ENCODE measurements at places on chromosomes 2 and 18.

- no peak for DNase-seq
Measured at GRCh38 chr2:152626911-152627339, 90.3 kb downstream of the PRPF40A start.

DNA sequence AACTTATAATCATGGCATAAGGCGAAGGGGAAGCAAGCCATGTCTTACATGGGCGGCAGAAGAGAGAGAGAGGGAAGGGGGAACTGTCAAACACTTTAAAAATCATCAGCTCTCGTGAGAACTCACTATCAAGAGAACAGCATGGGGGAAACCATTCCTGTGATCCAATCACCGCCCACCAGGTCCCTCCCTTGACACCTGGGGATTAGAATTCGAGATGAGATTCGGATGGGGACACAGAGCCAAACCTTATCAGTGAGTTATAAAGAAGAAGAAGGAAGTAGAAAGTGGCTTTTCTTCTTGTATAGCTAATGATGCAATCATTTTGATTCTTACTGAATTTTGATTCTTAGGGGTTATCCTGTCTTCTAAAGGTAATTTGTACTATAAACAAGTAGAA is 51.4 kb downstream of the SMCHD1 start:
- DNase-seq = no peak

DNA sequence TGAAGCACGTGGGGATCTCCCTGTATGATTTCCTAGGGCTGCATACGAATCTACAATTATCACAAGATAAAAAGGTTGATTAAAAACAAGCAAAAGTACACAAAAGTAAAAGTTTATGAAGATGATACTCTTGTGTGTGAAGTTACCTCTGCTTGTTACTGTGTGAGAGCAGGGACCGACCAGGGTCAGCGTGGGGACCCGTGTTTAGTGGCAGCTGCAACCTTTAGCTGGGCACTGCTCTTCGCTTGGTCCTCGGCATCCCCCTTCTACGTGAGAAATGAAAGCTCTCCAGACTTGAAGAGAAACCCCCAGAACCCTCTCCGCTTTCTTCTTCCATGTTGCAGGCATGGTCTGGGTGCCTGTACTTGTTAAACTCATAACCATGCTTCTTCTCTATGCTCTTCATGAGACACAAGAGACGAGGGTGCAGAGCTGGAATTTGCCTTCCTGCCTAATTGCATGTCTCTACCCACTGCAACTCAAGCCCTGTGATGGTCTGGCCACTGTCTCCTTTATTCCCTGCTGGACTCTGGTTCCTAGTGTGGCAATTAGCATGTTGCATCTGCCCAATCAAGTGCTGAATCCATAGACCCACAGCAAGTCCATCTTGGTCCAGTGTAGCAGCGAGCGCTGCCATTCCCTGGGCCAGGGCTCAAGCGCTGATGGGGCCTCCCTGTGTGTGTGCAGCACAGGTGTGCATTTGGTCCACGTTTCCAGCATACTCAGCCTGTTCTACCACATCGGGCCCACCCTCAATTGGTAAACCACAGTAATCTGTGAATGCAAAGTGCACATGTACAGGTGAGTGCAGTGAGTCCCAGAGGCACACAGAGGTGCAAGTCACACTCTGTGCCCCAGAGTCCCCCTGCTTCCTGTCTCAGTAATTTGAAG is 88.5 kb downstream of the TWIST2 start:
- no peak for DNase-seq

DNA sequence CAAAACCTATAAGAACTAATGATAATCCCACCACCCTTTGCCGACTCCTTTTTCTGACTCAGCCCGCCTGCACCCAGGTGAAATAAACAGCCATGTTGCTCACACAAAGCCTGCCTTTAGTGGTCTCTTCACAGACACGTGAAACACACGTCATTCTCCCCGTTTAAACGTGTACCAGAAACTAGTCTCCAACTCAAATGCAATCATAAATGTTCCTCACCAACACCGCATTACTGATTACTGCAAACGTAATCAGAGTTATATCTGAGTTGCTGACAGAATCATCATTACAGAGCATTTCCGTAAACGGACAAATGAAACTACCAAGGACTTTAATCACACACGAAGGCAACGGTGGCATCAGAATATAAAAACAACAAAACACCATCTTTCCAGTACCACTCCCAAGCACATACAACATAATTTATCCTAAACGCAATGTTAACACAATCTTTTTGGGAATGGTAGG is 1.9 kb downstream of the CLK1 start:
- DNase-seq = peak; percentile 60

- DNase-seq = no peak
Measured at GRCh38 chr2:174777347-174778084, 13.2 kb upstream of the CHRNA1 start.

GRCh38 chr2:121236101-121236640 is 48.8 kb downstream of the TFCP2L1 start:
- DNase-seq = no peak

GRCh38 chr2:229438430-229439159 is 167.5 kb upstream of the PID1 start:
- no peak for DNase-seq

GRCh38 chr2:27889774-27890145 is 427 bp downstream of the RBKS start:
- no peak for DNase-seq

DNA sequence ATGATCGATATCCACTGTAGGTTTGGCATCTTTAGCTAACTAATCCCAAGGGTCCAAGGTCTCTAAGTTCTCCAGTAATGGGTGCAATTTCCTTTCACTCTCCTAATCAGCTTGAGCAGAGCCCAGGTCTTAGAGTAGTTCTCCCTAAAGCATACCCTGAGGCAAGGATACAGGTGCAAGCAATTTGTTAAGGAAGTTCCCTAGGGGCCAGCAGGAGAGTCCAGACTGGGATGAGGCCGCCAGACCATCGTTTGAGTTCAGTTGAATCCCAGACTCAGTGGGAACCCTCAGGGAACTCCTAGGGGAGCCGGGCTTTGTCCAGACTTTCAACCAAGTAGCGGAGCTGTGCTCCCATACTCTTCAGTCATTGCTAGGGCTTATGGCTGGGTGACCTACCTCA is 835.4 kb upstream of the CDH2 start:
- no peak for DNase-seq

DNA sequence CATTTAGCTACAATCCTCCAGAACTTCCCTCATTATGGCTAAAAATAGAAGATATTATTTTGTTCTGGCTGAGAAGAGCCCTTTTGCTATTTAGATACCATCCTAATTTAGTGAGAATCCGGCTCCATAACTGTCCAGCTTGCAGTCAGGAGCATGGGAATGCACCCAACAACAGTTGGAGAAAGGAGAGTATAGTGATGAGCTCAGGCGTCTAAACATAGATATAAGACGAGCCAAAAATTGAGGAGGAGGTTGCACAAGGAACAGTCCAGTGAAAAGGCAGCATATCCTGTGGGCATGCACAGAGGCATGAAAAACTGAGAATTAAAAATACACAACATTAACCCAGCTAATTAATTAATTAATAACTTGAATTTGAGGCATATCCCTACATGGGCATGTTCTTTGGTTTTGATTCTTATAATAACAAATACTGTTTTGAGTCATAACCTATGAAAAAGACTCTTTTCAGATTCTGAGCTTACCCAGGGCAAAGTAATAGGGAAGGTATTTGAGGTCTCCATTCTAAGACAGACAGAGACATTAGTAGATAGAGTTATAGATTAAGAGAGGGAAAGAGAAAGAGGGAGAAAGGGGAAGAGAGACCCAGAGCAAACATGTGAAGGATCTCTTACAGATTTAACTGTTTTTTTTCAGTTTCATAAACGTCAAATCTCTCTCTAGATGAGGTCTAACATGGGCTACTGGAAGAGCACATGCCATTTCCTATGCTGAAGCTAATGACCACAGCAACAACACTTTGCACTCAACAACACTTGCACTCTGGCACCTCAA is 311.2 kb downstream of the OSR1 start:
- DNase-seq = no peak

DNA sequence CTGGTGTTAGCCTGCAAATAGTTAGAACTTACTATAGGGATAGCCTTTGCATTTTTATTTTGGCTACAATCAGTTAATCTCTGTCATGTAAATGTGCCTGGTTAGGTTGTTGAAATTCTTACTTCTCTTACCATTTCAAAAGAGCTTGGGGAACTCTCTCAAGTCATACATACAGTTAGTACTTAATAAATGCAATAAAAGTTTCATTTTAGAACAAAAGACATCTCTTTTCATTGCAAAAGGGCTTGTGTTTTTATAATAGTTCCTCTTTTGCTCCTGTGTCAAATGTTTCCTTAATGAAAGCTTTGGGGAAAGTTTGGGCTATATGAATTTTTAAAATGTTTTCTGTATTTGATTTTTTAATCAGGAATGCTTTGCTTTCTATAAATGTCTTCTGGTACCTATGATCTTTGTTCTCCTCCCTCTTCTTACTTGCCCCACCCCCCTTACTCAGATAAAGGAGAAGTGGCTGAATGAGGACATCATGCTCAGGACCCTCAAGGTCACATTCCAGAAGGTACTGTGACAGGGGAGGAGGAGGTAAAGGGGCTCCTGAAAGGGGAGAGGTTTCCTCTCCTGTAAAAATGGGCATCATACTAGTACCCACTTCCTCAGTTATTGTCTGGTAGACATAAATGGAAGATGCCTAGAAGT is 13.6 kb downstream of the PTPN18 start:
- DNase-seq = no peak

- no peak for DNase-seq
Measured at GRCh38 chr2:152925547-152926448, 207.4 kb downstream of the ARL6IP6 start.

DNA sequence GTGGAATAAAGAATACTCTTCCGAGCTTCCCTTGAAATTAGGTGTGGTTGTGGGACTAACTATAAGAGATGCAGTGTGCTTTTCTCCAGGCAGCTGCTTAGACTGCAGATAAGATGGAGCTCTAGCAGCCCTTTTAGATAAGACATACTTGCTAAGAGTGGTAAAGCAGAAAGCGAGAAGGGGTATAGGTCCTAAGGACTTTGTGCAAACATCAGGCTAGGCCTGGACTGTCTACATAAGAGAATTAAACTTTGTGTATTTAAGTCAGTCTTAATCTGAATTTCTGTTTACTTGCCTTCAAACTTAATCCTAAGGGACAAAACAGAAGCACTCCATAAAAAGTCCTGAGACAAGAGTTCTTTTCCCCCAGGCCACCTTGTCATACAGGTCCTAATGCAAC is 218.9 kb downstream of the RAB3GAP1 start:
- DNase-seq = no peak

GRCh38 chr2:239910851-239911640 is 114.1 kb downstream of the NDUFA10 start:
- DNase-seq = peak; percentile 65

Measured in CD4-positive, alpha-beta T cell treated with Interferon gamma for 1 hour (primary cell).